ENCODE measurements at places on chromosomes 6 and 20.

GRCh38 chr6:30979141-30979540 lies 4.4 kb upstream of the MUC21 start:
- DNase-seq, result no peak

DNA sequence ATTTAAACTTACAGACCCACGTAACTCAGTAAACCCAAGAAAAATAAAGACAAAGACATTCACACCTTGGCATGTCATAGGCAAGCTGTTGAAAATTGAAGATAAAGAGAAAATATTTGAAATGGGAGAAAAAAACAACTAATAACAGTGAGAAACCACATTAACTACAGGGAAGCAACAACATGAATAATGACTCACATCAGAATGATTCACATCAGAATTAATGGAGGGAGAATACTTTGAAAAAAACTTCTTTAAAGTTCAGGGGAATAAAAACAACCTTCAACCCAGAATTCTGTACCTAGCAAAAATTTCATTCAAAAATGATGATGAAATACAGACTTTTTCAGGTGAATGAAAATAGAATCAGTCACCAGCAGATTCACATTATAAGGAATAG lies 32.9 kb upstream of the SLC22A3 start:
- no peak for DNase-seq

GRCh38 chr6:142851601-142852000 lies 93.4 kb downstream of the HIVEP2 start:
- DNase-seq, result no peak

GRCh38 chr6:42314571-42315258 lies 97.1 kb upstream of the MRPS10 start:
- no peak for DNase-seq

GRCh38 chr20:59560588-59561227 lies 43.6 kb upstream of the PHACTR3 start:
- no peak for DNase-seq

DNA sequence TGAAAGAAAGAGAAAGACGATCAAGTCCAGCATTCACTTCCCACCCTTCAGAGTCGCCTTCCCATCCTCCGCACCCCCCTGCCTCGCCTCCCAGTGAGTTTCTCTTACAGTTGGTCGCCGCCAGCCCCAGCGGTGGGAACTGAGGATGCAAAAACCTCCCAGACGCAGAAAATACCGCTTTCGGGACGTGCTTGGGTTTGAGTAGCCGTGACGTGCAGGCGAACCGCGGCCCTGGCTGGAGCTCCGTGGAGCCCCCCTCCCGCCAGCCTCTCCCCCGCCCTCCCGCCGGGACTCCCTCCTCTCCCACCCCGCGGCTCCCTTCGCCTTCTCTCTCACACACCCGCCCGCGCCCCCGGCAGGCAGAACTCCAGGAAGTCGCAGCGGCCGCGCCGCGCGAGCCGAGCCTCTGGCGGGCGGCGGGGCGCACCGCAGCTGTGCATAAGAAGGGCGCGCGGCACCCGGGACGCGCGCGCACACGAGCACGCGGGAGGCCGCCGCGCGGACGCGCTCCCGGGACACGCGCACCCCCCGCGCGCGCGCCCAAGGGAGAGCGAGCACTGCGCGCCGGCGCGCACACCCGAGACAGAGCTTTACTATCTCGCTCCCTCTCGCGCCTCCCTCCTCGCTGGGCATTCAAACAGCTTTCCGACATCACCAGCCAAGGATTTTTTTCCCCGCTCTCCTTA lies at the start of gene ADGRB3:
ADGRB3 (plus strand) TSS at position 557 of the 686 bp plus-strand sequence. CDS start 3,394 bp downstream, outside the sequence.
- DNase-seq, result peak; percentile 90

DNA sequence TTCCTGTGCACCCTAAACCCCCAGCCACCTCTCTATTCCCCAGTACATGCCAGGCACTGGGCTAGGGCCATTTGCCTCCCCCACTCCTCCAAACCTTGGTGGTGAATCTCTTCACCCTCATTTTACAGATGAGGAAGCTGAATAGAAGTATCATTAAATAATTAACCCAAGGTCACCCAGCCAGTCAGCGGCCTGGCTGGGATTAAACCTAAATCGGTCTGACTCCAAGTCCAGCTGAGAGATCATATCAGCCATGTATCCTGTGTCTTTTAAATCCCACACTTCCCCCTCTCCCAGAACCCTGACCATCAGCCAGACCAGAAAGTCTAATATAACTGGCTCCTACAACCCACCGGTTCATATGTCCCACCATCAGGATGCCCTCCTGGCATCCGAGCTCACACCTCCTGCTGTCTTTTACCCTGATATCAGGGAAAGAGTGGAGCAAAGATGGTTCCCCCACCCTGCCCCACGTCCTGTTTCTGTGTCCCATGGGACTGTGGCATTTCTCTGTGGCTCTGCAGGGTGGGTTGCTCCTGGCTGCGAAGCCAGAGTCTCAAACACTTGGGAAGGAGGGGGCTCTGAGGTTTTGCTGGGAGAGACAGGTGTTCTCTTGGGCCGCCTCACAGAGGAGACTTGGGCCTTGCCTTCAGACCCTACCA lies 145.3 kb downstream of the VEGFA start:
- no peak for DNase-seq

GRCh38 chr6:29990931-29991330 lies 48.6 kb downstream of the HLA-A start:
- no peak for DNase-seq

- no peak for DNase-seq
Observed at GRCh38 chr6:51792273-51793030, 295.0 kb downstream of the PKHD1 start.

DNA sequence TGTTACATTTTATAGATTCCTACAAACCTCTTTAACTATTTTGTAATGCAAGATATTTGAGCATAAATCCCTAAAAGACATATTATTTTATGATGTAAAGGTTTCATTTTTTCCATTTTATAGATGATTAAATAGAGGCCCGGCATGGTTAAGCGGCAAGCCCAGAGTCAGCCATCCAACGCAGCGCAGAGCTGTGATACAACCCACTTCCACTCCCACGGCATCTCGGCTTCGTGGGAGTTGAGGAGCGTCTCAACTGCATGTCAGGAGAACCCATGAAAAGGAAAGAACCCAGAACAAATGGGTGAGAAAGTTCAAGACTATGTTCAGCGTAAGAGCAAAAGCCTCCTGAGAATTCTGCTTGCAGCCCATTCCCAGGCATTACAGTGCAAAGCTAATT lies 488.2 kb downstream of the PRKN start:
- DNase-seq, result no peak

DNA sequence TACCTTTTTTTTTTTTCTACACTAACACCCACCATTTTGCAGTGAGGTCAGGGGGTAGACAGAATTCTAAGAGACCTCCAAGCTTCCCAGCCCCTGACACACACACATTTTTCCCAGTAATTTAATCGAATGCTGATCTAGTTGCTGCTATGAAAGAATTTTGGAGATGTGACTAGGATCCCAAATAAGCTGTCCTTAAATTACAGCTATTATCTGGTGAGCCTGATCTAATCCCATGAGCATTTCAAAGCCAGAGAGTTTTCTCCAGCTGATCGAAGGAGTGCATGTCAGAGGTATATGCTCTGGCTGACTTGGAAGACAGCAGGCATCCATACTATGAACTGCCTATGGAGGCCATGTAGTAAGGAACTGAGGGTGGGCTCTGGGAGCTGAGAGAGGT lies 503.8 kb upstream of the MARCKS start:
- DNase-seq, result no peak

- no peak for DNase-seq
Observed at GRCh38 chr6:26576407-26576843, 20.3 kb upstream of the ABT1 start.

GRCh38 chr6:92468066-92468465 lies 951.3 kb downstream of the EPHA7 start:
- DNase-seq, result no peak

- DNase-seq, result no peak
Observed at GRCh38 chr20:62961310-62961783, 8.8 kb downstream of the SLC17A9 start.

DNA sequence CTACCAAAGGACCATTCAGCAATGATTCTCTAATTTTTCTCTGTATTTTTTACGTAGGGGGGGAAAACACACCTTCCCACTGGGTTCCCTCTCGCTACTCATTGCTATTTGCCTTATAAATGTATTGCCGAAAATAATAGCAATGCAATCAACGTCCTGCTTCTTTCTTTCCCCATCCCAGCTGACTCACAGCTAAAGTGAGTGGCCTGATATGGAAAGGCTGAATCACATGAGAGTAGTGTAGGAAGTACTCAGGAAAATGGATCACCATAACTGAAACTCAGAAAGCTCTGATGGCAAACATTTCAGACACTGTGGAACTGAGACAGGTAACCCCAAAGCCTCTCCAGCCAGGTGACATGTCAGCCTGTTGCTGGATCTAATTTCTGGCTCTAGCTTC lies 49.3 kb upstream of the SRPK1 start:
- DNase-seq, result no peak

GRCh38 chr6:1070085-1070521 lies 241.8 kb upstream of the FOXQ1 start:
- no peak for DNase-seq

DNA sequence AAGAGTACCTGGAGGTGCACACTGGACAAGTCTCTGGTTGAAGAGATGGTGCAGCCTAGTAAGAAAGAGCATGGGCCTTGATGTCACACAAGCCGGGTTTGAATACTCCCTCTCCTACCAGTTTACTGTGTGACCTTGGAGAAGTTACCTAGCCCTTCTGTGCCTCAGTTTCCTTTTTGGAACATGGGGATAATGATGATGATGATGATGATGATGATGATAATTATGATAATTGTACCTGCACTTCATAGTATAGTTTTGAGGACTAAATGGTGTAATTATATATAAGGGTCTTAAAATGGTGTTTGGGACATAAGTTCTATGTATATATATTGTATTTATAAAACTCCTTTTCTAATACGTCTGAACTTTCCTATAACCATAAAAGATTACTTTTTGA lies 41.7 kb downstream of the POPDC3 start:
- DNase-seq, result no peak

DNA sequence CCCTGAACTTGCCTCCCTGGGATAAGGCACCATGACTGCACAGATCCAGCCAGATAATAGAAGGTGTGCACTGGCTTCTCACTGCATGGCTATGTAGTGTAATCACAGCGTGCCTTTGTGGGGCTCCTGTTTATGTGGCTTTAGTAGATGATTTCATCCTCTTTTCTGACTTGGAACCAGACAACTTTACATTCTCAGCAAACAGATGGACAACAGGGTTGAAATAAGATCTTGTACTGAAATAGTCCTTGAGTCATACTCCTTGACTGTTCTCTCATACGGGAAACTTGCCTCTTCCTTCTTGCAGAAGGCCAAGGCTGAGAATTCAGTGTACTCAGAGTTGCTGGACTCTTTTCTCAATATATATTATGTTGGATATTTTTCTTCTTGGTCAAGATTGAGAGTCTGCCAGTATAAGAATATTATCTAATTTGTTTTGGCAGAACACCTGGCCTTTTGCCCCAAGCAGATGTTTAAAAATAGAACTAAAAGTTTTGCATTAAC lies 25.0 kb upstream of the RNF144B start:
- no peak for DNase-seq

DNA sequence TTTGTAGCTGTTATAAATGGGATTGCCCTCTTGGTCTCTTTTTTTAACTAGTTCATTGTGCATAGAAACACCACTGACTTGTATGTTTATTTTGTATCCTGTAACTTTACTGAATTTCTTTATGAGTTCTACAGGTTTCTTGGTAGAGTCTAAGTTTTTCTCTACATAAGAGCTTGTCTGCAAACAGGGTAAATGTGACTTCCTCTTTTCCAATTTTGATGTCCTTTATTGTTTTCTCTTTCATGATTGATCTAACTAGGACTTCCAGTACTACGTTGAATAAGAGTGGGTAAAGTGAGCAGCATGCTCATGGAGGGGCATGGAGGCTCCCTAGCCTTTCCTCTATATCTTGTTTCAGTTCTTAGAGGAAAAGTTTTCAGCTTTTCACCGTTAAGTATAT lies 3.0 kb upstream of the WFDC10A start:
- no peak for DNase-seq

DNA sequence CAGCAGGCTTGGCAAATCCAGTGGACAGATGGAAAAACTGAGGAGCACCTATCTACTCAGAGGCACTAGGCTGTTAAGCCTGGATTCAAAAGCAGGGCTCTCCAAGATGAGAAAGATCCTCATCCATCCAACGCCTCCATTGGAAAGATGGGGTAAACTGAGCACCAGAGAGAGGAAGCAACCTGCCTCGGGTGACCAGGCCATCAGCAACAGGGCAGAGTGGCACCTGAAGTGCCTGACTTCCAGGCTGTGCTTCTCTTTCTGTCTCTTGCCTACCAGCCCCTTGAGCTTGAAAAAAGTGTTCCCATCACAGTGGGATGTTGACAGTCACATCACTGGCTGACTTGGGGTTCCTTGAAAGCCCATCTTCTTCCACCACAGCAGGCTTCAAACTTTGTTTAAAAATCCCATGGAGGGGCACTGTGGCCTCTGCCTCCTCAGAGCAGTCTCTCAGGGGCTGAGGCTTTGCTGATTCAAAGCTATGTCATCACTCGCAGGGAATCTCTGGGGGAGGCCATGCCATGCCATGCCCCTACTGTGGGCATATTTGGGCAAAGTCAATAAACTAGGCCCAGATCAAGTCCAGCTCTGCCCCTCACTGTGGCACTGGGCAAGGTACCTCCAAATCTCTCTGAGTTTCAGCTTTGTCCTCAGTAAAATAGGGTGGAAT lies 44.8 kb upstream of the TGM2 start:
- DNase-seq, result no peak

GRCh38 chr20:20395087-20395486 lies 27.2 kb downstream of the INSM1 start:
- no peak for DNase-seq

DNA sequence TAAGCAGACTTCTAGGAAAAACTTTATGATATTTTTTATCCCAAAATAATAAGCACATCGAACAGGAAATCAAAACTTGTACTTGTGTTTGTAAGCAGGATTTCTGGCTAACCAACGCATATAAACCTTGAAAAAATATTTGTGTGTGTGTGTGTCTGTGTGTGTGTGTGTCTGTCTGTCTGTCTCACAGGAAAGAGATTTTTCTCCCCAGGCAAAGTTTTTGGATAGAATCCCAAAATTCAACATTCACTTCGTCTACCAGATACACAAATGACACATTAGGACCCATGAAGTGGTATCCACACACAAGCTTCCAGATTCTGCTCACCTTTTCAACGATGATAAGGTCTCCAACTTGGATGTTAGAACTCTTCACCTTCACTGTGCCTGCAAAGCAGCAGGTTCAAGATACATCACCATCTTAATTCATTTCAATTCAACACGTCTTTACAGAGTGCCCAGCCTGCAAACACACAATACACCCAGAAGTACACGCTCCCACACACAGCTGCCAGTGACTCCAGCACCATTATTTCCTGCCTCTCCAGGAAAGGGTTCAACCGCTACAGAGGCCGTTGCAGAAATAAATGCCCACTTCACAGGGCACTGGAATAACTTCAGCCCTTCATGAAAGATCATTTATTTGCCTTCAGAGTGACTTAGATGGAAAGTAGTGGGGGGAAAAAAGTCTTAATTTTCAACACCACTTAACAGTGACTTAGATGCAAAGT lies 70.9 kb downstream of the ATP9A start:
- DNase-seq, result no peak

DNA sequence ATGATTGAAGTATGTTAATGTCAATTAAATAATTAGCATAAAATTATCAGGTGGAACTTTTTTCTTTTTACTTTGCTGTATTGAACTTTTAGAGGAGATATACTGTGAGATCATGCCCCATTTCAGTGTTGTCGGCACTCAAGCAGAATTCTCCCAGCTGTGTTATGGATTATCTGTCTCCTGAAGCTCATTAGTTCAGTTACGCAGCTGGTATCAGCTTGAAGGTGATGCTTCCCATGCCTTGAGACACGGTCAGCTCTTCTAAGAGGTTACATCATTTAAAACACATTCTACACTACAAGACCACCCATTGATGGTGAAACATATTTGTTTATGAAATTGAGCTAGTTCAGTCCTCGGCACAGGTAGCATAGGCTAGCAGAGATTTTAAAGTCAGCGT lies 68.9 kb upstream of the PHACTR2 start:
- no peak for DNase-seq
